HepG2 (cell line): ENCODE measurements at places on chromosomes 1 and 21.

DNA sequence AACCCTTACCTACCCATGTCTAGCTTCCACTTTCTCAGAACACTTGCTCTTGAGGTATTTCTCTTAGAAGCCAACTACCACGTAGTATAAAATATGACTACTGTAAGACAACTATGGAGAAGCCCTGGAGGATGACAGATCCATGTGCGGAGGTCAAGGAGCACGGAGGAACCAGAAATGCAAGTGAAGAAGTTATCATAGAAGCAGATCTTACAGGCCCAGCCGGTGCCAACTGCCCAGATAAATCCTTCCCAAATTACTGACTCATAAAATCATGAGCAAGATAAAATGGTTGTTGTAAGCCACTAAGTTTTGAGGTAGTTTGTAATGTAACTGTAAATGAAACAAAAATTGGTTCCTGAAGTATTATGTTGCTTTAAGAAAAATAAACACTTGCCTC, 12.6 kb downstream of the GTF2B start:
- no peak for DNase-seq

DNA sequence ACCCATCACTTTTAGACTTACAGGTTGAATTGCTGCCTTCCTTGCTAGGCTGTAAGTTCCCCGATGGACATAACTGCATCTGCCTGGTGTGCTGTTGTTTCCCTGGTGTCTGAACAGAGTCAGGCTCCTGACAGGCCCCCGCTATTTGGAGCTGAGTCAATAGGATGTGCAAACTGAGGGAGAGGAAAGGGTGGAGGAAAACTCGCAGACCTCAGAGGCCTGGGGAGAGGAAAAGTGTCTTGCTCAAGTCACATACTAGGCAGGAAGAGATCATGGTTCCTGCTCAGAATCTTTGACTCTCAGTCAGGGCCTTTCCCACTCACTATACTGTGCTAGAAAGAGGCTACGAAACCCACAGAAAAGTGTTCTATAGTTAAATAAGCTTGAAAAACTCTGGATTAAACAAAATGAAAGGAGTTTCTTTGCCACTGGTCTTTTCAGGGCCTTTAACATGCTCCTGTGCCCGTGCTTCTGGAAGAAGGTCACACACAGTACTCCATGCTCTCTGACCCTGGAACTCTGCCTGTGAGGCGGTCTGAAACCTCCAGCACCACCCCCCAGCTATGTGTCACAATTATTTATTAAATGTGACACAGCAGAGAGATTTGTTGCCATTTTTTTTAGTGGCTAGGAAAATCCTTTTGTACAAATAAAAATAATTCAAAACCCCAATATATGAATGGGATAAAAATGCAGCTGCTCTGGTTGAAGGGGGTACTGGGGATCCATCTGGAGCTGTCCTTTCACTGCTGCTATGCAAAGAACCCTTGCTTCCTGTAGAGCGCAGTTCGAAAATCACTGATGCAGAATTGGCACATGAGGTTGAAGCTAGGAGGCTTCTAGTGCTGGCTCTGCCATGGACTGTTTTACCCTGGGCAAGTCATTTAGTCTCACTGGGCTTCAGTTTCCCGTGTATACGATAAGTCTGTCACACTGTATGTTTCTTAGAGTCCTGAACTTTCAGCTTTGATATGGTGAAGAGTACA, 20.1 kb upstream of the CDCP2 start:
- DNase-seq, result no peak

- DNase-seq, result peak; percentile 10
Measured at GRCh38 chr1:177912991-177913390, 56.9 kb downstream of the SEC16B start.

- DNase-seq, result no peak
Measured at GRCh38 chr1:119621705-119622104, 26.4 kb downstream of the ZNF697 start.

- DNase-seq, result no peak
Measured at GRCh38 chr1:236395947-236396664, 2.0 kb downstream of the EDARADD start.

- DNase-seq, result no peak
Measured at GRCh38 chr21:35027563-35028450, 21.3 kb downstream of the RUNX1 start.

- DNase-seq, result no peak
Measured at GRCh38 chr1:223844787-223845036, 1.0 kb downstream of the TP53BP2 start.

GRCh38 chr1:47508702-47509431, 71.0 kb downstream of the FOXD2 start:
- no peak for DNase-seq

GRCh38 chr1:119472080-119472818, 34.8 kb upstream of the HSD3B1 start:
- DNase-seq, result no peak

DNA sequence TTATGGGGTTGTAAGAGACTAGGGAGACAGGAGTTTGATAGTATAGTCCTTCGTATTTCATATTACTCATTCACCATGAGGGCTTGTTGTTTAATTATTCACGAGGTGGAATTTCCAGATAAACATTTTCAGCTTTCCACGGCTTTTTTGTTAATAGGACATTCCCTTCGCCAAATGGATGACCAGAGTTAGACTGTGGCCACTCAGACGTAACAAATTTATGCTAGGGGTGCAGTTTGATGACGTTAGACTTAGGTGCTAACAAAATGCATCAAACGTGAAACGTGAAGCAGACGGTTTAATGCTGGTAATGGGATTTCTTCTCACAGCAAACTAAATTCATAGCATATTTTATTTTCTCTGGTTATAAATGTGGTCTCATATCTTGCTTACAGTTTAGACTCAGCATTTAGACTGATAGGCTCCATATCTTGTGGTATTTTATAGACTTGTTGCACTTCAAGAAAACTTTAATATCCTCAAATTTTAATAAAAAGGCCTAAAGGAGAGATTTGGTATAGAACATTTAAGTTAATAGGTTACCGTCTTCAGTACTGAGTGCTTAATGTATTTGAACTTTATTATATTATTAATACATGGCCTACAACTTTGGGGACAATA, 2.3 kb downstream of the DHX9 start:
- DNase-seq, result peak; percentile 5

- DNase-seq, result no peak
Measured at GRCh38 chr1:42773420-42773819, 6.4 kb downstream of the C1orf50 start.

- DNase-seq, result no peak
Measured at GRCh38 chr1:214031267-214031650, 43.5 kb downstream of the PROX1 start.

DNA sequence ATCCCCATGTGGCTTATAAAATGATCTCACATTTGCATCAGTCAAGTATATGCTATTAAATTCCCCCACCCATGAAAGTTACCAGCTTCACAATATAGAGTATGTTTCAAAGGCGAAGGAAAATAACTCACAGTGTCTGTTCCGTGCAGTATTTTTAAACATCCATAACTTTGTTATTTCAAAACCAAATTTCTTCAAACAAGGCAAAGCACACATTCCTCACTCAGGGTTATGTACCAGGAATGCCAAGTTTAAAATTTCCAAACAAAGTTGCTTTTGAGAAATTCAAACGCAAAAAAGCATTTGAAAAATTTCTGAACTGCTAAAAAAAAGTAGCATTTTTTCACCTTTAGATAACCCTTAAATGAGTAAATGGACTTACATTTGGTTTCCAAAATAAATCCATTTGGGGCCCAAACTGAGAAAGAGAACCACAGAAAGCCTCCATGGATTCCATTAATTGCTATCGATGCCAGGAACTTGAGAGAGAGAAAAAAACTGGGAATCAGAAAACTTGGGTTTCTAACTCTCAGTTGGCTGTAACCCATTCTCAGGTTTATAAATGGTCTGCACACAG, 149.5 kb downstream of the SLC30A10 start:
- no peak for DNase-seq

GRCh38 chr1:174626031-174627025, 178.6 kb downstream of the GPR52 start:
- DNase-seq, result no peak

DNA sequence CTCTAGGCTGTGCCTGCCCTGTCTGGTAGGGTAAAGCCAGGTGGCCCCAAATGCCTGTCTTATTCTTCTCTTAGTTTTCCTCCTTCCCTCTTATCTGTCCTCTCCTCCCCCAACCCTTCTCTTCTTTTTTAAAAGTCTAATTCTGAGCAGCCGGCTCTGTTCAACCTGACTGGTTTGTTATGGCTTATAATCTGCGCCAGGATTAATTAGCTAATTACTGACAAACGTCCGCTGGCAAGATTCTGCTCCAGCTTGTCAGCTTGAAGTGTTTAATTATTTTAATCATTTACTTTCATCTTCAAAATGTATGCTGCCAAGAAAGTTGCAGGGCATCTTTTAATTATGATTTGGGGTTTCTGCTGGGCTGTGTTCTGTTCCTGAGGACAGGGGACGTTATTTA, 27.2 kb upstream of the PSMB2 start:
- no peak for DNase-seq

DNA sequence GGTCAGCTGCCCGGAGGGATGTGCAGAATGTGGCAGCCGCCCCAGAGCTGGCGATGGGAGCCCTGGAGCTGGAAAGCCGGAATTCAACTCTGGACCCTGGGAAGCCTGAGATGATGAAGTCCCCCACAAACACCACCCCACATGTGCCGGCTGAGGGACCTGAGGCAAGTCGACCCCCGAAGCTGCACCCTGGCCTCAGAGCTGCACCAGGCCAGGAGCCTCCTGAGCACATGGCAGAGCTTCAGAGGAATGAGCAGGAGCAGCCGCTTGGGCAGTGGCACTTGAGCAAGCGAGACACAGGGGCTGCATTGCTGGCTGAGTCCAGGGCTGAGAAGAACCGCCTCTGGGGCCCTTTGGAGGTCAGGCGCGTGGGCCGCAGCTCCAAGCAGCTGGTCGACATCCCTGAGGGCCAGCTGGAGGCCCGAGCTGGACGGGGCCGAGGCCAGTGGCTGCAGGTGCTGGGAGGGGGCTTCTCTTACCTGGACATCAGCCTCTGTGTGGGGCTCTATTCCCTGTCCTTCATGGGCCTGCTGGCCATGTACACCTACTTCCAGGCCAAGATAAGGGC, 33.5 kb upstream of the LHX4 start:
- DNase-seq, result no peak

GRCh38 chr1:90712915-90713730, 4.0 kb downstream of the BARHL2 start:
- DNase-seq, result no peak

- no peak for DNase-seq
Measured at GRCh38 chr1:14593302-14593701, 5.2 kb upstream of the KAZN start.

- no peak for DNase-seq
Measured at GRCh38 chr1:211751438-211751837, 76.0 kb upstream of the NEK2 start.

GRCh38 chr1:157496121-157496526, 56.2 kb downstream of the FCRL5 start:
- peak; percentile 36 for DNase-seq

DNA sequence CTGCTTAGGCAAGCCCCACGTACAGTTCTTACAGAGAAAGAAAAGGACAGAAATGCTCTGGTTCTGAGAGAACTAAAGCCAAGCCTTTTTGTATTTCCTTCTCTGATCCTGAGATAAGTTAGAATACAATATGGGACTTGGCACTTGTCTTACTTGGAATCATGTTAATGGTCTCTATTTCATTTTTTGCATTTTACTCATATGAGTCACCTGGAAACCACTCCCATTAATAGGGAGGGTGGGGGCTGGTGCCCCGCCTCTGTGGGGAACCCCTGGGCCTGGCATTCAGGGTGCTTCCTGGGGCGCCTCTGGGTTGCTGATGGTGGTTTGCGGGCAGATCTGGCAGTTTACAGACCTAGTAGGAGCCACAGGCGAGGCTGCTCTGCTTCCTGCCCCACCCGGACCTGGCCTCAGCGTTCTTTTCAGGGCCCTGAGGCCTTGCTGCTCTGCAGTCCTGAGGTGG, 26.7 kb downstream of the TSPAN2 start:
- no peak for DNase-seq

GRCh38 chr1:13675151-13675651, 24.8 kb upstream of the PRDM2 start:
- DNase-seq, result no peak

DNA sequence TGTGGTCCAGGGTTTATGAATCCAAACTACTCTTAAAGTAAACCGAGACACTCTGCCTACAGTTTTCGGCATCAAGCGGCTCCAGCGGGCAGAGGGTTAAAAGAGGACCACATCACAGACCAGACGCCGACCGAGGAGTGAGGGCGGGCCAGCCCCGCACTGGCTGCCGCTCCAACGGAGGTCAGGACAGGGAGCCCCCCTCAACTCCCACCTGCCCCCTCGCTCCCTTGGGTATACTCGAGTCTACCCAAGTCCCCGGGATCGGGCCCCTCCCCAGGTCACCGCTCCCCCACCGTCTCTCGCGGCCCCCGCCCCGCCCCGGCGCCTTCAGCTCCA, 312 bp downstream of the ARNT start:
- DNase-seq, result peak; percentile 63

GRCh38 chr1:245654460-245655050, 499.8 kb downstream of the KIF26B start:
- DNase-seq, result no peak

GRCh38 chr1:231332761-231333160, 4.9 kb downstream of the EXOC8 start:
- DNase-seq, result no peak
